MM.1S (cell line): ENCODE measurements at places on chromosomes 5 and 9.

DNA sequence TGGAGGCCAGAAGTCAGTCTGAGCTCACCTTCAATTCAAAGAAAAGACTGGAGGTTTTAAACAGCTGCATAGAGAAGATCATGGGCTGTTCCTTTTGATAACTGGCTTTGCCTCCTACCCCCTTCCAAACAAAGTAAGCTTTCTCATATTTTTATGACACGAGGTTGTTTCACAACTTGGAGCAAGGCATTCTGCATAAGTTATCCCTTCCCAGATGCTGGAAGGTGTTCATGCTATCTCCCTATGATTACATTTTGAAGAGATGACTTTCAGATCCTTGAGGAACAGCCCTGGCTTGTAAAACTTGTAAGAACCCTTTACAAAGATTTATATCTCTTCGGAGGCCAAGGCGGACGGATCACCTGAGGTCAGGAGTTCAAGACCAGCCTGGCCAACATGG is 571.9 kb upstream of the FTMT start:
- DNase-seq: no peak

GRCh38 chr9:108156270-108156998 is 666.9 kb upstream of the KLF4 start:
- DNase-seq: no peak

- peak; percentile 47 for DNase-seq
These were observed 160.1 kb downstream of the GHR start for GRCh38 chr5:42583322-42583721.

- no peak for DNase-seq
These were observed 62.7 kb upstream of the OSMR start for GRCh38 chr5:38783011-38783561.

DNA sequence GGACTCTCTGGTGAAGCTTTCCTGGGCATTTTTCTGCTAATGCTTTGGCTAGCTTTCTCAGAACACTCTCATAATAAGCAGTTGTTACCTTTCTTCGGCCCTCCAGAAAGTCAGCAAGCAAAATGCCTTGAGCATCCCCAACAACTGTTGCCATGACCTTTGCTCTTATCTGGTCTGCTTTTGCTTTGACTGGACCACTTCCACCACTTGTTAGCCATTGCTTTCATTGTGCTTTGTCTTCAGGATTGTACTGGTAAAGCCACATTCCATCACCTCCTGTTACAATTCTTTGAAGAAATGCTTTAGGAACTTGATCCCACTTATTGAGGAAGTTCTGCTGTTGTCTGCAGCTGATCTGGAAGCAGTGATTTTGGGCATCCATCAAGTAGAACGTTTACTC is 35.7 kb downstream of the RAD50 start:
- no peak for DNase-seq

GRCh38 chr9:132008184-132008803 is 71.4 kb downstream of the MED27 start:
- no peak for DNase-seq

DNA sequence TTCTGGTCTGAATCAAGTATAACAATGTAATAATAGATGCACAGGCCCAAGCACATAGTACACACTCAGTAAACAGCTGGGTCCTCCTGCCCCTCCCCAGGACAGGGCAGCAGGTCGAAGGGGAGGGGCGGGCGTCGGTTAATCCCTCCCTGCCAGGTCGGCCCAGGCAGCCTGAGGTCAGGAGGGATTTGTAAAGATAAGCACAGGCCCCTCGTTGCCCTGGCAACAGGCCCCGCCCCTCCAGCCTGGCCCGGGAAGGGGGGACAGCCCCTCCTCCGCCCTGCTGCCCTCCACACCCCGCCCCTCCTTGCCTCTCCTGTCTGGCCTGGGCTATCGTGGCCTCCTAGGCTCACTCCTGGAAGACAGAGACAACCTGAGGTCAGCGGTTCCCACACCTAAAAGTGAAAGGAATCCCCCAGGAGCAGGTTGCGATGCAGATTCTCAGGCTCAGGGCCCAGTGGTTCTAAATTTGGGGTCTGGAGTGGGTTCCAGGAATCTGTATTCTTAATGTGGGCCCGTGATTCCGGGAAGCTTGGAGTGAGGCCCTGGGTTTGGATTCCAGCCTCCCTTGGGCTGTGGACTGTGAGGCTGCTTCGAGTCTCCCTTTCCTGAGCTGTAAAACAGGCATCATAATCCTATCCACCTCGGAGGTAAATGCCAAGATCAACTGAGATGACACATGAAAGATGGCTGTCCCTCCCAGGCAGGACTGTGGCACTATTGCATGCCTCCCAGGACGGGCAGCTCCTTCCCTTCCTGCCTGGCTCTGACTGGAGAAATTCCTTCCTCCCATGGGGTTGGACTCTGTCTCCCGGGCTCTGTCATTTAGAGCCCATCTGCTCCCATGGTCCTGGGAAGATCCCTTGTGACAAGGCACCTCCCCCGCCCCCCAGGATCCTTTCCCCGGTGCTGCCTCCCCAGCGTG is 4.4 kb downstream of the CRB2 start:
- peak; percentile 33 for DNase-seq

- no peak for DNase-seq
These were observed 404.9 kb upstream of the FAM174A start for GRCh38 chr5:100130307-100130706.

DNA sequence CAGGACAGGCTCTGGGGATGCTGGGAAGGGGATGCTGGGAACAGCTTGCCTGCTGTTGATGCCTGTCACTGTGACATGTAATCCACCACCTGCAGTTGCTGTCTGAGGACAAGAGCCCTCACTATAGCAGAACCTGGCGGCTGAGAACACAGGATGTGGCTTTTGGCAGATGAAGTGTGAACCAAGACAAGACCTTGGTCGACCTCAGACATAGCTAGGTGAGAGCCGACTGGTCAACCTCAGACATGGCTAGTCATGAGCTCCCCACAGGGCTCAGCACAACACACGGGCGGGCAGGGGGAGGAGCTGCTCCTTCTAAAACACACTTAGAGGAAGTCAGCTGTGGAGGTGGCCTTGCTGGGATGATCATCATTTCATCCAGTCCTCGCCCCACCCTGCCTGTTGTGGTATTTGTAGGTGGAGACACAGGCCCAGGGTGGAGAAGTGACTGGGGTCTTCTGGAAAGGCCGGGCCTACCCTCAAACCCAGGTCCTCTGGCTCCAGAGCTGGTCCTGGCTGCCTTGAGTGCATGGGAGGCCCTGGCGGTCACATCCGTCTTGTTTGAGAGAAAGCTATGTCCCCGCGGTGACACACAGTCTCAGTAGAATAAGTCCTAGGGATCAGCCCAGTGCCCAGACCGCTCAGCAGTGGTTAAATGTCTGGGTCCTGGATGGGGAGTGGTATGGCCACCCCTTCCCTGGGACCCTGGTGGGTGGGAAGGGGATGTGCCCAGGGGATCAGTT is 6.1 kb downstream of the SUSD3 start:
- peak; percentile 97 for DNase-seq

DNA sequence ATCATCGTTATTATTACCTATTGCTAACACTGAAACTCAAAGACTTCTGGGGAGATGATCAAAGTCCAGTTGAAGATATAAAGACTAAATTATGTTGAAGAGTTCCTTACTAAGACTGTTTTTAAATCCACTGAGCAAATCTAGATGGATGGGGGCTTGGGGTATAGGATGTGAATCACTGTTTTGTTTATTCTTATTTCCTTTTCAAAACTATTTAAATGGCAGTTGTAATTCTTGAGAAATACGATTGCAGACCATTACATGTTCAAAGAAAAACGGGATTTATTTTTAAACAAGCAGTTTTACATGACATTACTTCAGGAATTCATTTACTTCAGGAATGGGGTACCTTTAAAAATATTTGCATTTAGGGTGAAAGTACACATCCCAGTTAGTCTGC is 4.3 kb downstream of the RASGRF2 start:
- DNase-seq: no peak

- DNase-seq: no peak
These were observed 52.9 kb downstream of the C9orf50 start for GRCh38 chr9:129567842-129568559.

GRCh38 chr5:78586251-78586650 is 62.3 kb downstream of the LHFPL2 start:
- DNase-seq: no peak

- DNase-seq: no peak
These were observed 138.3 kb upstream of the SMIM23 start for GRCh38 chr5:171647043-171647903.

GRCh38 chr9:110890416-110890815 is 147.9 kb downstream of the LPAR1 start:
- no peak for DNase-seq
